Fibroblast of mammary gland (primary cell): ENCODE measurements at places on chromosomes 7 and 10.

DNA sequence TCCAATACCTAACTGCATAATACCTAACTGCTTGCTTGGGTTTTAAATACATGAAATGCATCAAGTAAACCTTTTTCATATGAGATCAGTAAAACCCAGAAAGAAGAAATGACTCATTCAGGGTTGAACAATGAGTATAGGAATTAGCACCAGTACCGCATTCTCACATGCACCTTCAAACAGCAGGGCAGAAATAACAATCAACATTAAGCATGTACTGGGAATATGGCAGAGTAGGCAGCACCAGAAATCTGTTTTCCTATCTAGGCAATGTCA is 850.3 kb upstream of the SORCS1 start:
- DNase-seq, result no peak

- no peak for DNase-seq
Measured at GRCh38 chr10:124008187-124008586, 85.2 kb downstream of the CHST15 start.

DNA sequence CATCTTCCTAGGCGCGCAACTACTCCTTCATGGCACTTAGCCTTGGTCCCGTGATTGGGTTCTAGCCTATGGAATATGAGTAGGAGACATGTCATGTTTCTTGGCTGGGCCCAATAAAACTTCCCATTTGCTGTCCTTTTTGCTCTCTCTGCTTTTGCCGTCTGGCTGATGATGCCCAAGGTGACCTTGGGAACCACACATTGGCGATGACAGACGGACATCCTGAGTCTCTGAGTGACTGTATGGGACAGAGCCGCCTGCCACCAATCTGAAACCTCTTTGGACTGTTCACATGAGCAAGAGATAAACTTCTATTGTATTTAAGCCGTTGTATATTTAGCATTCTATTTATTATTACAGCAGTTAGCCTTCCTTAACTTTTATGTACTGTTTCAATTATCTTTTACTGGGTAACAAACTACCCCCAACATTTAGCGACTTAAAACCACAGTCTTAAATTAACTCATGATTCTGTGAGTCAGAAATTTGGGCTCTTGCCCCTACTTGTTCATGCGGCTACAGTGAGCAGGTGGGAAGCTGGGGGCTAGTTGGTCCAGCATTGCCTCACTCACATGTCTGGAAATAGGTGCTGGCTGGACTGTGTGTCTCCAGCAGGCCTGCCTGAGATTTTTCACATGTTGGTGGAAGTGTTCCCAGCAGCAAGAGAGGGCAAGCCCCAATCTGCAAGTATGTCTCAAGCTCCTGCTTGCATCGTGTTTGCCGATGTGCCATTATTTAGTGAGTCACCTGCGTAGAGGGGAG is 71.7 kb downstream of the NOD1 start:
- peak; percentile 52 for DNase-seq

DNA sequence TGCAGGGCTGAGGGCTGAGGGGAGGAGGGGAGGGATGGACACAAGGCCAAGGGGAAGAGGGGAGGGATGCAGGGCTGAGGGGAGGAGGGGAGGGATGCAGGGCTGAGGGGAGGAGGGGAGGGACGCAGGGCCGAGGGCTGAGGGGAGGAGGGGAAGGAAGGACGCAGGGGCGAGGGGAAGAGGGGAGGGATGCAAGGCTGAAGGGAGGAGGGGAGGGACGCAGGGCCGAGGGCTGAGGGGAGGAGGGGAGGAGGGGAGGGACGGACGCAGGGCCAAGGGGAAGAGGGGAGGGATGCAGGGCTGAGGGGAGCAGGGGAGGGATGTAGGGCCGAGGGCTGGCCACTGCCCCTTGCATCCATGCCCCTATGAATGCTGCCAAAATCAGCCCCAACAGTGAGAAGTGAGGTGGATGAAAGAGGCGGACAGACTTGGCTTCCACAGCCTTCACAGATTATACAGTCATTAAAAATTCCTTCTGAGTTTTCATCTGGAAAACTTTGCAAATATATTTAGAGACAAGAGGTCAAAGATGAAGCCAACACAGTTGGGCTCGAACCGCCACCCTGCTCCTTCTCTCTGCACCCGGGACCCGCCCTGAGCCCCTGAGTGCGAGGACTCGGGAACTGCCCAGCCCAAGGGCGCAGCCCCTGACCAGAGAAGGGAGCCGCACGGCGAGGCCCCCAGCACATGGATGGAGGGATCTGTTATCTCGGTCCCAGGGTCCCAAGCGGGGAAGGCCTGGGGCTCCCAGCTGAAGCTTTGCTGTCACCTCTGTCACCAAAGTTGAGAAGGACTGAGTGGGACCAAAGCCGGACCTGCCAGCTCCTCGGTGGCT is 65.8 kb downstream of the DIP2C start:
- no peak for DNase-seq

GRCh38 chr10:90302758-90303481 is 554.9 kb downstream of the HTR7 start:
- no peak for DNase-seq
